Putamen (tissue), 1 donor: ENCODE measurements at places on chromosomes 4 and X.
A peak's percentile ranks its signal among the peaks of the same experiment; 100 is the strongest.

- DNase-seq: no peak
Measured at GRCh38 chr4:48565362-48566033, 75.4 kb downstream of the ZAR1 start.

DNA sequence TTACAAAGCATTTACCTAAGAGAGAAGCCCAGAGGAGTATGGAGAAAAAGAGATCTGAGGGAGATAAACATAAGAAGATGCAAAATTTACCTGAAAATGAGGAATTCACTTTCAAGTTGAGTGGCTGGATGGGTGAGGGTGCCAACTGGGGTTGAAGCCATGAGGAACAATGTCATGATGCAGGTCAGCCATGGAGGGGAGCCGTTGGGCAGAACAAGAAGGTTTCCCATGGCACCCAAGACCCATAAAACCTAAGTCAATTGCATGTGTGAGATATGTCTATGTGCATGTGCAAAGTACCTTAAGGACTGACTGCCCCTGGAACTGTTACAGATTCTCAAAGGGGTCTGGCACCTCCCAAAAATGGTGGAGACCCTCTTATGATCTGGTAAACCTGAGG lies 46.6 kb upstream of the PRRG1 start:
- DNase-seq: peak; percentile 4

DNA sequence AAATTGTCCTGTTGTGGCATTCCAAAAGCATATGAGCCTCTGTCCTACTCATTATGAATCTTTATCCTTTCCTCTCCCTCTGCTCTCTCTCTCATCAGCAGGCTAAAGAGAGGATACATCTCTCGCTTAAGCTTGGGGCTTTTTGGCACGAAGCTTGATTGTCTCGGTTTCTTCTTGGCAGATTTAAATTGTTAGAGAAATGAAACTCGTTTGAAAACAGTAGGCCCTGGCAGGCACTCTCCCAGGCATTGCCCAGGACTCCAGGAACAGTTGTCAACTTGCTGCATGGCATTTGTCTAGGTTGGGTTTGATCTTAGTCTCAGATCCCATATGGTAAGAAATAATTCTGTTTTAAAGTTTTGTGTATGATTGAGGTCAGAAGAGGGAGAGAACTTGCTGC lies 35.5 kb downstream of the NAA11 start:
- no peak for DNase-seq

DNA sequence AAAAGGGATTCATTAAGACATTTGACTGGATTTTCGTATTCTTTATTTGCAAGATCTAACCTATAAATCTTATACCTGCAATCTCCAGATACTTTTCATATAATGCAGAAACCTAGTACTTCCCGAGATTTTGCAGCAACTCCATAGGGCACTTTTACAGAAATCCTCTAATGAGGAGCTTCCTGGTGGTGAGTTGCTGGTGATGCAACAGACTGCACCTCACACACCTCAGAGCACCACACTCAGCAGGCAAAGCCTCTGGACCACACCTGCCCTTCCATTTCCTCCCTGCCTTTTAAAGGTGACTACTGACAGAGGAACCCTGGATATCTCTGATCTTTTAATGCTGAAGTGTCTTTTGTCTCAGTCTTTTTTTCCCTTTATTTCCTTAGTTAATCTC lies 289.4 kb downstream of the TRAM1L1 start:
- no peak for DNase-seq

DNA sequence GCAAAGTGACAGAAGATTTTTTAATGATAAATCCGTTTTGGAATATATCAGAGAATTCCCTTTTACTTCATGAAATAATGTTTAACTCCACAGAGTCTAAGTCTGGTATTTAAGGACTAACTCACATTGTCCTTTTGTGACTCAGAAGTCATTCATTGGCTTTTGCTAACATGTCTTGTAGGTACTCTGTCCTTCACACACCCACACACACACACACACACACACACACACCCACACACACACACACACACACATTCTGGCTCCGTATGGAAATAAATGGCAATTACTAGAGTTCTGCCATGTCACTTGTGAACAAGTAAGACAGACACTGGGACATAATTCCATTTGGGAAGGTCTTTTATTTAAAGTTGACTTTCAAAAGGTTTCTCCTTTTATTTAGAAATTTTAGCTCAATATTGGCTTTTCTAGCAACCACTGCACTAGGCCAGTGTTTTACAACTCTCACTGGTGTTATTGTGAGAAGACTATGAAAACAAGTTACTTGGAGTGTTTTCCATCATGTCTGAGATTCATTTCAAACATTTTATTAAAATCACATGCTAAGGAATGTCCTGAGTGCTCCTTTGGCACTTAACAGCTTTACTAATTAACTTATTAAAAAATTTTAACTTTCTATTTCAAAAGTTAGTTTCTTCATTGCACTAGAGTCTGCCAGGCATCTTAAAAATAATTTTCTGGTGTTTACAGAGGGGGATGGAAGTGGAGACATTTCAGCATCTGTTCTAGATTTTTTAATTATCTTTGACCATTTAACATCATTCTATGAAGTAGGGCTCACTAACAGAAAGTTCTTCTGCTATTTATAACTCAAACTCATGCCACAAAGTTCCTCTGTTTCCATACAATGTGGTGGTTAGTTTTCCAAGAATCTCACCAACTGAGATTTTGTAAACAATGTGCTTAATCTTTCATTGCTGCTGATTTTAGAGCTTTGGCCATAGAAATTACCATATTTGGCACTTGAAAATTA lies 240.3 kb upstream of the GPC4 start:
- no peak for DNase-seq

- DNase-seq: no peak
Measured at GRCh38 chr4:11593576-11594116, 165.0 kb upstream of the HS3ST1 start.

GRCh38 chr4:83389756-83390505 lies 55.3 kb upstream of the HPSE start:
- DNase-seq: no peak
